Stimulated activated CD4-positive, alpha-beta T cell treated with anti-CD3 and anti-CD28 coated beads, Interleukin-15, amount 100 ng/mL, for 1 hour (primary cell): ENCODE measurements at places on chromosomes 7 and 10.

DNA sequence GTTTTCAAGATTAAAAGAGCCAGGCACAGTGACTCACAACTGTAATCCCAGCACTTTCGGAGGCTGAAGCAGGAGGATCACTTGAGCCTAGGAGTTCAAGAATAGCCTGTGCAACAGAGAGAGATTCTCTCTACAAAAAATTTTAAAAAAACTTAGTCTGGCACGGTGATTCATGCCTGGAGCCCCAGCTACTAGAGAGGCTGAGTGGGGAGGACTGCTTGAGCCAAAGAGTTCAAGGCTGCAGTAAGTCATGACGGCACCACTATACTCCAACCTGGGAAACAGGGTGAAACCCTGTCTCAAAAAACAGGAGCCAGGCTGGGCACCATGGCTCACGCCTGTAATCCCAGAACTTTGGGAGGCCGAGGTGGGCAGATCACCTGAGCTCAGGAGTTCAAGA is 86.6 kb upstream of the KCTD7 start:
- no peak for DNase-seq

DNA sequence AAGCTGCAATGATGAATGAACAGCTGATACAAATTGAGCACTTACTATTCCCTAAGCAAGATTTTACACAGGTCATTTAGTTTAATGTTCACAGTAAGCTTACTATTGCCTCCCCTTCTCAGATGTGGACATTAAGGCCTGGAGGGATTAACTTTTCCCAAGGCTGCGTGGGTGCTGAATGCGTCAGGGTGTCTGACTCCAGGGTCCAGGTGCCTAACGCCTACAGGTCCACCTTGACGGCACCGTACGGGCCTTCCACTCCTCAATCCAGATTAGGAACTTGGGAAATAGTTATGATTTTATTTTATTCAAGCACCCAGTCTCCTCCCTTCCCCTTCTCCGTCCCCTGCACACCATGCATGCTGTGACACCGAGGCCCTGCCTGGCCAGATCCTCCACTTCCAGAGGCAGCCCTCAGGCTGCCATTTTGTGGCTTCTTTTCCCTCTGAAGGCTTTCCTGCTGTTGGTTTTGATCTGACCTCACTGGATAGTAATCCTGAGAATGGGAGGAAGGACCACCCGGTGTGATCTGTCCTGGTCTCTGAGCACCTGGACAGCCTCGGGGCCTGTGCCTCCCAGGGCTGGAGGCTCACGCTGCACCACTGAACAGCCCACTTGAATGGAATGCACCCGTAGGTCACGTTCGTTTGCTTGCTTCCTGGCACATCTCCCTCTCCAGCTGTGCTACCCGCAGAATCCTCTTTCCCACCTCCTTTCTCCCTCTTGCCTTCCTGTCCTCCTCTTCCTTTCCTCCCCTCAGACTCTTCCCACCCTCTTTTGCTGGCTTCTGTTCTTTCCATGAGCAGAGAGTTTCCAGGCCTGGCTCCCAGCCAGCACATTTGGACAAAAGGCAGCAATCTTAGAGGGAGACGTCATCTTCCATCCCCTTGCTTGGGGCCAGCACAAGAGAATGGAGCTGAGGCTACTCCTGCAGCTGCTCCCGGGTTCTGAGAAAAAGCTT is 14.4 kb downstream of the DENND2A start:
- DNase-seq = no peak

DNA sequence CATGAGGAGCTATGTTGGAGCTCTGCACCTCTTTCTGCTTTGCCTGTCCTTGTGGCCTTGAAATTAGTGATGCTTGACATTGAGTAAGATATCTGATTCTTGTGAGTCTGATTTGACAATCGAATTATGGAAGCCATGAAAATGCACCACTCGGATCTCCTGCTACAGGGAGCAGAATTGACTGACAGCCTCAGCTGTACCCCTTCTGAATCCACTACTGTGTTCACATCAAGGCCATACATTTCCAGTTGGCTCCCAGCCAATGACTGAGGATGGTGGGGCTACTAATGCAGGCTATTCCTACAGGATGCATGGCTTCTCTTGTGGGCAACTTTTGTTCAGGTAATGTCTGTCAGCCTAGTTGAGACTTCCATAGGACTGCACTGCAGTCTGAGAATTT is 321.9 kb downstream of the REEP3 start:
- no peak for DNase-seq

DNA sequence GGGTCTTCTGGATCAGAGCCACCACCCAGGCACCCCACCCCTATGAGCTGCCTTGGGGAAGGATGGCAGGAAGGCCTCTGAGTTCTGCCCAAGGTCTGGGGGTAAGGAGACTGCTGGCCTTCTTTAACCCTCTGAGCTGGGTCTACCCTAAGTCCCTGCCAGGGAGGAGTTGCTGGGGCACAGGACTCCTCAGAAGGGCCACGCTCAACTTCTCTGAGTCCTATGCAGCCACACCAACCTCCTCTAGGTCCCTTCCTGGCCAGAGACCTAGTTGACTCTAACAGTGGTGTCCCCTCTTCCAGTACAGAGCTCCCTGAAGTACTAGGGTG is 2.6 kb upstream of the NEURL1 start:
- no peak for DNase-seq

GRCh38 chr10:86591436-86591835 is 62.9 kb upstream of the OPN4 start:
- no peak for DNase-seq

DNA sequence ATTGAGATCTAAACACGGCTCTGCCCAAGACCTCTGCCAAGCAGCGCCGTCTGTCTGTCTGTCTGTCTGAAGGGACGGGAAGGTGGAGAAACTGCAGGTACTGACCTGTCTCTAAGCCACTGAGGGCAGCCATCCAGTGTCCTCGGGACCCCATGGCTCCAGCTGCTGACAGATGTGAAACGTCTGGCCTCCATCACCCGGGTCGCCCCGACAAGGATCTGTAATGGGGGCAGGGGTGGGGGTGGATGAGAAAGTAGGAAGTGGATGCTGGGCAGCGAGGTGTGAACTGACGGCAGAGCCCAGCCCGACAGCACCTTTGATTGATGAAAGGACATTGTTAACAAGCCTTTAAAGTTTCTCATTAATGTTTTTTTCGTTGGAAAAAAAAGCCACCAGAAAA is 193.1 kb downstream of the EBF3 start:
- no peak for DNase-seq

DNA sequence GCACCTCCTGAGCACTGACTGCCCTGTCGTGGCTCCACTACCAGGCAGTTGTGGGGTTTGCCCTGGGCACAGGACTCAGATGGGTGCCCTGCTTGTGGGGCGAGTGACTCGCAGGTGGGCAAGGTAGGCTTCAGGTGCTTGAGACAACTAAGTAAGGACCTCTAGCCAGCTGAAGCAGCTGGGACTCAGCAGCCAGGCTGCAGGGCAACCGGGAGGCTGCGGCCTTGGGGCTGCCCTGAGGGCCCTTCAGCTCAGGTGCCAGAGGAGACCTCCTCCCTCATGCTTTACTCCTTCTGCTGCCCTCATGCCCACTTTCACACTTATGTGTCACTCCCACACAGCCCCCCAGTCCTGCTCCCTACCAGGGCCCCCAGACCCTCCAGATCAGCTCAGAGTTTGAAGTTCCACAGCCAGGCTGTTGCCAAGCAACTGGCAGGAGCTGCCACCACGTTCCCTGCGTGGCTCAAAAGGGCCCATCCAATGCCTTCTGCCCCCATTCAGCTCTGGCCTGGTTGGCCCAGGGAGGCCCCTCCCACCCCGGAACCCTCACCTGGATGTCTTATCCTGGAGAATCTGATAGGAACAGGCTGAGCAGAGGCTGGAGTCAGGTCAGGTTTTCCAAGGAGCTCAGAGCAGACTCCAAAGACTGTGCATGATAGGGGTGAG is 10.0 kb downstream of the TLX1 start:
- DNase-seq = no peak

DNA sequence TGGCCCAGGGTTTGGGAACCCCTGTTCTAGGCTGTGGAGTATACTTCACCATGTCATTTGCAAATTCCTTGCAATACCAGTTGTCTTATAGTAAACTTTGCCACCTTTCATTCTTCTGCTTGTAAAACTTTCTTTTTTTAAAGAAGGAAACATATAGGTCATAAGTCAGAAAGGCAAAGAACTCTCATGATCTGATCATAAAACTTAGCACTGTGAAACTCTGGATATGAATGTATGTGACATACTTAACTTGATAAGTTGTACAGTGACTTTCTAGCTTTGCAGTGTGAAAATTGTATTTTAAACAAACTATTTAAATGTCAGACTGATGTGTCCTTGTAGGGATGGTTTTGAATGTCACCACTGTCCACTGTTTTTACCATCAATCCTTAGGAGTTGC is 31.0 kb upstream of the SAMD9L start:
- no peak for DNase-seq

GRCh38 chr7:101862280-101863220 is 45.1 kb downstream of the CUX1 start:
- no peak for DNase-seq

DNA sequence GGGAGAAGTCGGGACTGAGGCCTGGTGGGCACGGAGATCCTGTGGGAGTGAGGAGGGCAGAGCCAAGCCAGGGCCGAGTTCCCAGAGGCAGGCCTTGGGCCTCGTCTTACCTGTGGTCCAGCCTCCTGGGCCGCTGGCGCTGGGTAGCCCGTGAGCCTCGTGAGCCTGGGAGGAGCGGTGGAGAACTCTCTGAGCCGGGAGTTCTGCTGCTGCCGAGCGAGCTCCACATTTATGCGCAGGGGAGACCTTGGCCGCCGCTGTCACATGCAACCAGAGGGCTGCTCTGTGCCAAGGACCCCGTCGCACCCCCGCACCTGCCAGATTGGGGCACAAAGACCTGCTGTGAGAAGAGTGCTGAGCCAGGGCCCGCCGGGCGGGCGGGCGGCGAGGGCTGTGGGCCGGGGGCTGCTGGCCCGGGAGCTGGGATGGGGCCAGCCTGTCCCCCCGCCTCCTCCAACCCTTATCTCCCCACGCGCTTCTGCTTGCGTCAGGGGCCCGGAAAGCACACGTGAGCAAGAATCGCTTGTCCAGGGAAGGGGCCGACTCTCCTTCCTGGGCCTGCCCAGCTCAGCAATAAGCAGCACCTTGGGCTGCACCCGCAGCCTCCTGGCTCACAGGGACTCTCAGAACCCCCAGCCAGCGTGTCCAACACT is 10.2 kb downstream of the VENTX start:
- no peak for DNase-seq

GRCh38 chr10:22697800-22698199 is 16.6 kb downstream of the PIP4K2A start:
- no peak for DNase-seq

GRCh38 chr7:155002411-155003091 is 373 bp downstream of the PAXIP1 start:
- no peak for DNase-seq

GRCh38 chr10:111732166-111732785 is 451.3 kb downstream of the GPAM start:
- DNase-seq = no peak

DNA sequence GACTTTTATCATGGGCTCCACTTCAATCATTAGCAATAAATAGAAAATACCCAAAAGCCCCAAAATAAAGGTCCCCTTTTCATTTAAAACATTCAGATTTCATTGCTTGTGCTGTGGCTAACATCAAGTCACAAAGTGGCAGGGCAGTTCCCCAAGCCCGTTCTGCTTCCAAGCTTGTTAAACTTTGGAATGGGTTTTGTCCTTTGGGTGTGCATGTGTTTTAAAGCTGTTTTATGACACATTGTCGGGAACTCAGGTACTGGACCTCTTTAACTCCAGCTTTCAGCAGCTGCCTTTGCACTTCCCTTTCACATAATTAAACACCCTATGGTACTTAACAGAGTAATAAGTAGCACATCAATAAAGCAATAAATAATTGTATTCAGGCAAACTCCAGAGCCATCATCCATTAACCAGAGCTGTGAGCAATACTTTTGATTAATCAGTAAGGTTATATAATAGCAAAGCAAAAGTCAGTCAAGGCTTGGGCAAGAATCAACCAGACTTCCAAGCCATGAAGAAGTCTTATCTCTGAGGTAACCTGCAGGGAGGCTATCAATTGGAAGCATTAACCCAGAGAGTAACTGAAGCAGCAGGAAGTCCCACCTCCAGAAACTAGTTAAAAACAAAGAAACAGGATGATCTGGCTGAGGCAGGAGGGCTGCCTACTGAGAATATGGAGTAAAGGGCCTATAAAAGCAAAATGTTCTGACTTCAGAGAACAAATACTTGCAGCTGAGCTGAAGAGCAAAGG is 56.1 kb upstream of the ARID5B start:
- no peak for DNase-seq

GRCh38 chr7:142581341-142581740 is 167.9 kb upstream of the PRSS1 start:
- no peak for DNase-seq

- DNase-seq = no peak
Measured at GRCh38 chr10:130180416-130180815, 44.2 kb downstream of the GLRX3 start.
